ENCODE measurements at places on chromosomes 1 and 21.

GRCh38 chr1:15328351-15329103, 81.2 kb upstream of the EFHD2 start:
- no peak for DNase-seq

- DNase-seq: no peak
Observed at GRCh38 chr1:71593523-71593922, 512.7 kb upstream of the ZRANB2 start.

DNA sequence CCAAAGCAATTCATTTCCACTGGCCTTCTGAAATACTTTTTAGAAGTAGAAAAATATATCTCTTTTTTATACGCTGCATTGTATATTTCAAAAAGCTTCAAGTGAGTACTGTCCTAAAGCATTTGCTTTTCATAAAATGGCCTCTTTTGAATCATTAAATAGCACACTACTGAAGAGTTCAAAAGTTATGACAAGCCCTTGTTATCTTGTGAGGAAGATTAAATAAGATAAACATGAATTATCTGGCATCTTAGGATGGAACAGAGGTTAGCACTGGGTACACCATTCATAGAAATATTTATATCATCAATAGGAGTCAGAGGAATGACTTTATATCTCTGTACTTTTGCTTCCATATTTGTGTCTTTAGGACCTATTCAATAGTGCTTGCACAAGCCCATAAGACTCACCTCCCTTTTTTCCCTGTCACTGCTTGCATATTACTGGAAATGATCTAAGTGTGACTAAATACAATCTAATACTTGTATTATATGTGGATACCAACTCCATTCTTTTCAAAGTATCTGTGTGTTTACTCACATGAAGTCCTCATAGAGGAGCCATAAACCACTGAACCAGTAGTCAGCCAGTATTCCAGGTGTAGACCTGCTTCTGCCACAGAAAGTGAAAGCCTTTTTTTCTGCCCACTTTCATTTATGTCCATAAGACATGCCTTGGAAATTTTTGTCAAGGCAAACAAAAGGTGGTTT, 274.2 kb upstream of the C1orf105 start:
- DNase-seq: no peak

DNA sequence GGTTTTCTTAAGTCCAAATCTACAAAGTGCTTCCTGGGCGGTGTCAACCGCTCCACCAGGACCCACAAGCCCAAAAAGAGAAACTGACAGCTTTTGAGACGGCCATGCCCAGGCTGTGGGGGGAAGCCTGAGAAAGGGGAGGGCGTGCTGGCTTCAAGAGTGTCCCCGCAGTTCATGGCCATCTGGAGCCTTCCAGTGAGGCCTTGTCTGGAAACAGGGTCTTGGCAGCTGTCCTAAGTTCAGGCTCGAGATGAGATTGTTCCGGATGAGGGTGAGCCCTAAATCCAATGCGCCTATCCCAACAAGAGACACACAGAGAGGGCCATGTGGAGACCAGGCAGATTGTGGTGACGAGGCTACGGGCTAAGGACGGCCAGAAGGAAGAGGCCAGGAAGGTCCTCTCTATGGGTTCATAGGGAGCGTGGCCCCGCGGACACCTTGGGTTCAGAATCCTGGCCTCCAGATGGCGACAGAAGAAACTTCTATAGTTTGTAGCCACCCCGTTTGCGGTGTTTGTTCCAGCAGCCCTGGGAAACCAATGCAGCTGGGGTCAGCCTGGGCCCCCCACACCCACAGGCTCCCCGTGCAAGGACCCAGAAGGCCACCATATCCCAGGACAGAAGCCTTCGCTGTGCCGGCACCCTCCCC, 70.2 kb downstream of the ARHGEF16 start:
- DNase-seq: no peak

DNA sequence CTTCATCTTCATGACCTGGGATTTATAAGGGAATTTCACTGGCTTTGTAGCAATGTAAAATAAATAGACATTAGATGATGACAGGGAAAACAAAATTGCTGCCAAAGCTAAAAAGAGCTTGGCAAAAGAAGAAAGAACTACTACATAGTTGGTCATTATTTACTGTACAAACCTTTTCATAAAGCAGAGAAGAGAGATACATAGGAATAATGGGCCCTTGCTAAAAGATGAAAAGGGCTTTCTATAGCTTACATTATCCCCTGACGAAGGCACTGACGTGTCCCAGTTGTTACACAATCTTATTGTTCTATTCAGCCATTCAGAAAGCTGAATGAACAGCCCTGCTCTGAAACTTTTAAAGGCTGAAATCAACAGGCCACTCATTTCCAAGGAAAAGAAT, 57.1 kb downstream of the ZC3H11B start:
- DNase-seq: no peak

DNA sequence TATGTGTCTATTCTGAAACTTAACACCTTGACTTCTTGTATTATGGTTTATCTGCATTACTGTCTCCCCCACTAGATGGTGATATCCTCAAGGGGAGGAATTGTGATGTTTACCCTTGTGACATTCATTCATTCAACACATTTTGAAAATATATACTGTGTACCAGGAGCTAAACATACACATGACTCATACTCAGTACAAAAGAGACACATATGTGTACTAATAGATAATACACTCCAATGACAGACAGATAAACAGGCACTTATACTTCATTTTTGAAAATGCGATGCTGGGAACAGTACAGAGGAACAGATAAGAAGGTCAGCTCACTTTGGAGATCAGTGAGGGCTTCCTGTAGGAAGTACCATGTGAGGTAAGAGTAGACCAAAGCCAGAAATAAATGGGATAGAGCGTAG, 8.9 kb upstream of the RAB3GAP2 start:
- no peak for DNase-seq
